Esophagus squamous epithelium (tissue), 5 donors: ENCODE measurements at places on chromosomes 3 and 15. TPM values are rescaled to one million over a fixed set of nuclear protein-coding genes. Genes with fewer than 3 reads are reported as not detected.

Gene AGBL1
- 0.19 TPM for total RNA-seq

Gene LEKR1
- 0.57 TPM for total RNA-seq

Gene ACTRT3
- total RNA-seq, result 2.4 TPM

Gene LXN
- 11.1 TPM for total RNA-seq

Gene IQCF5
- not detected for total RNA-seq

Gene CPA3
- total RNA-seq, result 0.19 TPM

Gene SLC7A14
- total RNA-seq, result not detected

Gene CYP19A1
- total RNA-seq, result not detected
